ENCODE measurements at places on chromosomes 1 and 21. TPM values are rescaled to one million over a fixed set of nuclear protein-coding genes. Genes with fewer than 3 reads are reported as not detected.

- H3K27ac ChIP-seq = no peak overlapping the region
- no peak for DNase-seq
- H3K36me3 ChIP-seq = no peaks in the 10 kb centered on the region
- H3K27me3 ChIP-seq = no peaks in the 10 kb centered on the region
- no peaks in the 10 kb centered on the region for H3K4me1 ChIP-seq
- H3K4me3 ChIP-seq = no peak overlapping the region
Measured at GRCh38 chr1:159753386-159753785, 27.4 kb upstream of the DUSP23 start.

DNA sequence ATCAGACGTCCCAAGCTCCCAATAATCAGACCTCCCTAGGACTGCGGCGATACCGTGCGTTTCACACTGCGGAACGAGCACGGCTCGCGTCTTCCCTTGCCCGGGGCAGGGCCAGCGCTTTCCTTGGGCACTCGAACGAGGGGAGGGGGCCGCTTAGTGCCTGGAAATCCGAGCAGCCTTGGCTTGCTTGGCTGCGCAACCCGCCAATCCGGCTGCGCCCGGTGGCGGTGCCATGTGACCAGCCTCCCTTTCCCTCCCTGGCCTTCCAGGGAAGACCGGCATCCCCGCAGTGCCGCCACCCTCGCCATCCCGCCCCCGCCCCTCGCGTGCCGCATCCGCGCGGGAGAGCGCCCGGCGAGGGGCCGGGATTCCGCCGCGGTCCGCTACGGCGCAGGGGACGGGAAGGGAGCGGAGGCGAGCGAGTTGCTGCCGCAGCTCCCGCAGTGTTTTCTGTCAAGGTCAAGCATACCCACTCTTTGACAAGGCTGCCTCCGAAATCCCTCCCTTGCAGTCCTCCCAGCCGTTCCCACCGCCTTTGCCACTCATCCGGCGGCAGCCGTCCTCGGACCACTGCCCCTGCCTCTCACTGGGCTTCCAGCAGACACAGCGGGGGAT, 8.3 kb upstream of the RNF19B start:
- no peaks in the 10 kb centered on the region for H3K4me1 ChIP-seq
- DNase-seq = peak; percentile 64
- H3K27ac ChIP-seq = no peak overlapping the region

GRCh38 chr1:161427733-161428516, 60.2 kb upstream of the CFAP126 start:
- H3K4me1 ChIP-seq = no peaks in the 10 kb centered on the region
- no peak overlapping the region for H3K4me3 ChIP-seq
- DNase-seq = no peak

- no peak overlapping the region for H3K4me3 ChIP-seq
- H3K27me3 ChIP-seq = no peaks in the 10 kb centered on the region
- no peaks in the 10 kb centered on the region for H3K4me1 ChIP-seq
- no peaks in the 10 kb centered on the region for H3K36me3 ChIP-seq
- no peak overlapping the region for H3K27ac ChIP-seq
Measured at GRCh38 chr1:246651012-246651695, 73.1 kb upstream of the SCCPDH start.

DNA sequence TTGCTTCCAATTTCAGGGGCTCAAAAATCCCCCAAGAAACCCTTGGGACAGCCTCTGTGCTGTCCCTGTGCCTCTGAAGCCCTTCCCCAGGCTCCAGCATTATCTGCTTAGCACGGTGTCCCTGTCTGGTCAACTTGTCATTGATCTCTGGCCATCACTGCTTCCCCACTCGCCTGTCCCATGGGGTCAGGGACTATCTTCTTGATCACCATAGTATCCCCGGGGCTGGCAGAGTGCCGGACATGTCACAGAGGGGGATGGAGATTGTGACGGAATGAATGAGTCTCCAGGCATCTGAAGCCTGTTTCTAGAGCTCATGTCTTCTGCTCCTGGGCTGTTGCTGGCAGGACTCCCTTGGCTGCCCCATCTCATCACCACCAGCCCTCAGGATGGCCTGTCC, 99.4 kb upstream of the VAMP3 start:
- no peak for DNase-seq
- no peaks in the 10 kb centered on the region for H3K36me3 ChIP-seq
- H3K27me3 ChIP-seq = no peaks in the 10 kb centered on the region
- H3K4me3 ChIP-seq = no peak overlapping the region

DNA sequence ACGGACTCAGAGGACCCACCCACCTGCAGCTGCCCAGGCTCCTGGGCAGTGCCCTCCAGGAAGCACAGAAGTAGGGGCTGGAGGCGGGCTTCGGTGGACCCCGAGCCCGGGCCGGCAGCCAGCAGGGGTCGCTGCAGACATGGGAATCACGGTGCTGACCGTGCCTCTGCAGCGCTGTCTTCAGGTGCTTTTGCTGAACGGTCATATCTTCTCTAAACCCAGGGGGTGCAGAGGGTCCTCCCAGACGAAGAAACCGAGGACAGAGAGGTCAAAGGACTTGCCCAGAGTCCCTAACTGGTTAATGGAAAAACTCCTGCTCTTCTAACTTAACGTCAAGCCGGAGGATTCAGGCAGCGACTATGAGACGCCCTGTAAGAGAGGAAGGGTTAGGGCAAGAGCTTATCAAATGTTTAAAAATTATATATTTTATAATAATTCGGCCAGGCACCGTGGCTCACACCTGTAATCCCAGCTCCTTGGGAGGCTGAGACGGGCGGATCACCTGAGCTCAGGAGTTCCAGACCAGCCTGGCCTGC, 21.5 kb upstream of the LEFTY2 start:
- H3K4me1 ChIP-seq = peaks cover 2% of the 10 kb centered on the region
- H3K27me3 ChIP-seq = no peaks in the 10 kb centered on the region
- H3K27ac ChIP-seq = no peak overlapping the region
- H3K36me3 ChIP-seq = no peaks in the 10 kb centered on the region
- no peak for DNase-seq
- no peak overlapping the region for H3K4me3 ChIP-seq

DNA sequence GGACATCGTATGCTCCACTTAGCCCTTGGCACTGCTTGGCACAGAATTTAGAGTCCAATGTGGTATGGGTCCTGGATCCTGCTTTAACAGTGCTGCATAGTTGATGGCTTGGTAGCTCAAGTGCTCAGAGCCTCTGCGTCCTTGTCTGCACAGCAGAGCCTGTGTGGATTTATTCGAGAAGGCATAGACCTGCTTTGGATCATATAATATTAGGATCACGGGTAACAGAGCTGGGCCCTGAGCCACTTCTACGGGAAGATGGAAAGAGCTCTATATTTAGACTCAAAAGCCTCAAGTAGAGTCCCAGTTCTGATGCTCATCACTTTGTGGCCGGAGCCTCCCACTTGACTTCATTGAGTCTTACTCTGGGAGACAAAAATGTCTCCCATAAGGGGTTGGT, 164.4 kb upstream of the EDN2 start:
- H3K36me3 ChIP-seq = no peaks in the 10 kb centered on the region
- DNase-seq = no peak
- H3K27me3 ChIP-seq = no peaks in the 10 kb centered on the region

- no peaks in the 10 kb centered on the region for H3K36me3 ChIP-seq
- no peaks in the 10 kb centered on the region for H3K27me3 ChIP-seq
- no peak for DNase-seq
- no peak overlapping the region for H3K27ac ChIP-seq
- no peak overlapping the region for H3K4me3 ChIP-seq
- peaks cover 1% of the 10 kb centered on the region for H3K4me1 ChIP-seq
Measured at GRCh38 chr1:63807046-63807445, 33.2 kb downstream of the ROR1 start.

DNA sequence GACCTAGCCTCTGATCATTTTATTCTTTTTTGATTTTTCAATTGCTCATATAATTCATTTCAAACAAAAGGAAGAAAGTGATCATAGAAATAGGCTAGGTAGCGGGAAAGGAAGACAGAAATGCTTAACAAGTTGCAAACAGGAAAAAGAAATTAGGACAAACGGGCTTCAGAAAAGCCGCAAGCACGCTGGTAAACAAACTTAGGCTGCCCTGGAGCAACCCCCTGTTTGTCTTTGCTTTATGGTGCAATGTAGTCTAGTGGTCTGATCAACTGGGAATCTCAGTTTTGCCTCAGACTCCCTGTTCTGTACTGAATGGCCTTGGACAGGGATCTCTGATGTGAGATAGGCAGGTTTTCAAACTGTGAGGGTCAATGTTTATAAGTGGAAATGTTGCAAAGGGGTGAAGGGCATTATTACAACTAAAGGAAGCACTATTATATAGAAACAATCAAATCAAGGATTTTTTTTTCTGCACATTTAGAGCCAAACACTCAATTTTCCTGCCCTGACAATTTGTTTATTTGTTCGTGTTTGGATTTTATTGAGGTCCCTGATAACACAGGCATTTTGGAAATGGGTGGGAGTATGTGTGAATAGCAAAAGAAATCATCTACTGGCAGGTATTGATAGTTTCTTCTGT, 146.8 kb upstream of the NRIP1 start:
- no peaks in the 10 kb centered on the region for H3K4me1 ChIP-seq
- H3K27ac ChIP-seq = no peak overlapping the region
- H3K4me3 ChIP-seq = no peak overlapping the region
- H3K27me3 ChIP-seq = no peaks in the 10 kb centered on the region
- DNase-seq = no peak
- H3K36me3 ChIP-seq = no peaks in the 10 kb centered on the region

DNA sequence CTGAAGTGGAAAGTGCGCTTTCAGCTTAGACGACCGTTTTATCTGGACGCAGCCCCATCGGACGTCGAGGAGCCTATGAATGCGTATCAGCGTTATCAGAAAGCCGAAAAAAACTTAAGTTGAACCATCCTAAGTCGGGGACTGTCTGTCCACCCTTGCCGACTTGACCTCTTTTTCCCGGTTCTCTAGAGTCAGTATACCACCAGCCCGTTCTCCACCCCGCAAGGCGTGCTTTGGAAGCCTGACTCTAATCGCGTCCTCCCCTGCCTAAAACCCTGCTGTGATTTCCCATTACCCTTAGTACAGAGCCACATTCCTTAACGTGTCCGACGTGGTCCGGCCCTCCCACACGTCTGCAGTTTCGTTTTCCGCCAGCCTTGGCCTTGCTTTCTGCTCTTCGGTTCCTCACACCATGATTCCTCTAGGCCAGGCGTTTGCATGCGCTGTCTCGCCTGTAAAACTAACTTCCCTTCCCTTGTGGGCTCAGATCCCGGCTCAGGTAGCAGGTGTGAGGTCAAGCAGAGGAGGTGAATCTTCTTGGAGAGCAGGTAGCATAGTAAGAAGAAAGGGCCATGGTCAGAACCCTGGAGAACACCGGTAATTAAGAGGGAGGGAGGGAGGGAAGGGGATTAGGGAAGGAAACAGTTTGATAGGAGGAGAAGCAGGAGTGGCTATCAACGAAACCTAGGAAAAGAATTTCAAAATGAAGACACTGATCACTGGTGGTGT, 865 bp downstream of the ADPRS start:
- no peak for DNase-seq
- peaks cover 7% of the 10 kb centered on the region for H3K4me1 ChIP-seq
- peak overlapping the region; percentile 75 for H3K27ac ChIP-seq
- peak overlapping the region; percentile 98 for H3K4me3 ChIP-seq
- no peaks in the 10 kb centered on the region for H3K36me3 ChIP-seq

GRCh38 chr1:185969028-185969427, 234.8 kb downstream of the HMCN1 start:
- H3K27ac ChIP-seq = no peak overlapping the region
- no peak for DNase-seq
- H3K36me3 ChIP-seq = no peaks in the 10 kb centered on the region
- no peaks in the 10 kb centered on the region for H3K4me1 ChIP-seq
- H3K4me3 ChIP-seq = no peak overlapping the region

- H3K4me3 ChIP-seq = no peak overlapping the region
- no peaks in the 10 kb centered on the region for H3K4me1 ChIP-seq
- no peak for DNase-seq
- no peaks in the 10 kb centered on the region for H3K36me3 ChIP-seq
- no peaks in the 10 kb centered on the region for H3K27me3 ChIP-seq
Measured at GRCh38 chr21:14942801-14943490, 121.9 kb downstream of the NRIP1 start.

DNA sequence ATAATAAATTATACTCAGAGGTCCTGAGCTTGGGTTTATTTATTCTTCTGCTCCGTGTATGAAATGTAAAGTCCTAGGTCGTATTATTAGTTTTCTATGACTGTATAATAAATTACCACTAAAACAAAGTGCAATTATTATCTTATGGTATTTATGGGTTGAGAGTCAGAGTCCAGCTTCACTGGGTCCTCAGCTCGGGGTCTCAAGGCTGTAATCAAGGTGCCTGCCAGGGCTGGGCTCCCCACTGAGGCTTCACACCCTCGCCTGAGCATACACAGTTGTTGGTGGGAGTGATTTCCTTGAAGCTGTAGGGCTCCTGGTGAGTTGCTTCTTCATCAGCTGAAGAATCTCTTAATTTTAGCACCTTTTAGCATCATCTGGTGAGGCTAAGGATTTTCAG, 15.2 kb downstream of the UBASH3A start:
- H3K36me3 ChIP-seq = no peaks in the 10 kb centered on the region
- no peak overlapping the region for H3K27ac ChIP-seq
- no peak for DNase-seq

DNA sequence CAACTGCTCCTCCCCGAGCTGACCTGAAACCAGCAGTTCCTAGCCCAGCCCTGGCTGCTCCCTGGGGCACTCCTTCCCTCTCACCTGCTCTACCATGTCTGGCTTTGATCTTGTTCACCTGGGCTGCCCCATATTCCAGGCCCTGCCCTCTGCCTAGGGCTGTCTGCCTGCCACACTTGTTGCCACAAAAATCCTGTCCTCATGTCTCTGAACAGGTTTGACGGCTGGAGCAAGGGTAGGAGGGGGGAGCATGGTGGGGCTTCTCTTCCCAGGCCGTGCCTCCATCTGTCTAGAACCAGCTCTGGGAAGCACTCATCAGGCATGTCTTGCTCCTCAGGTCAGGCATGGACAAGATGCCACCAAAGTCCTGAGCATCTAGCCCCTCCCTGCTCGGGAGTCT, 44.3 kb upstream of the WNT2B start:
- H3K4me1 ChIP-seq = no peaks in the 10 kb centered on the region
- no peaks in the 10 kb centered on the region for H3K27me3 ChIP-seq
- no peak overlapping the region for H3K27ac ChIP-seq
- no peaks in the 10 kb centered on the region for H3K36me3 ChIP-seq
- no peak for DNase-seq
- H3K4me3 ChIP-seq = no peak overlapping the region

- H3K27me3 ChIP-seq = no peaks in the 10 kb centered on the region
- no peak for DNase-seq
- no peak overlapping the region for H3K27ac ChIP-seq
- H3K4me1 ChIP-seq = no peaks in the 10 kb centered on the region
- no peak overlapping the region for H3K4me3 ChIP-seq
Measured at GRCh38 chr1:40956407-40956806, 23.1 kb upstream of the CTPS1 start.

DNA sequence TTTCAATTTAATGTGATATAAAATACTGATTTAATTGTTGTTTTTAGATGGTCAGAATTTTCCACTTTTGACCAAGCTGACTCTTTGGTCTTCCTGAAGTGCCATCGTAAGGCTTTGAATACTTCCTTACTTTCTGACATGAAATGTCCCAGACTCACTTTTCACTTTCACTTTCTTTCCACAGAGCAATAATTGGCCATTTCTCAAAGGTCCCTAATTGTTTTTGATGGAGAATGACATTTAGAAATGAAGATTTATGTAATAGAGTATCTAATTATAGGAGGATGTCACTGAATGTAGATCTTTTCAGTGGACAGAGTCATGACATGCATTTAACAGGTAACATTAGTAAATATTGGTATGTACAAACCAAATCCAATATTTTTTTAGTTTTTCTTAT, 1141.6 kb downstream of the KCNT2 start:
- H3K36me3 ChIP-seq = no peaks in the 10 kb centered on the region
- H3K27ac ChIP-seq = no peak overlapping the region
- no peaks in the 10 kb centered on the region for H3K4me1 ChIP-seq
- no peaks in the 10 kb centered on the region for H3K27me3 ChIP-seq
- DNase-seq = no peak

Gene DNASE2B
- not detected for total RNA-seq

Gene KISS1
- total RNA-seq = 0.35 TPM

All from ovary (tissue), 10 donors.